ENCODE measurements at places on chromosomes 1 and 21.

GRCh38 chr1:7781923-7782495 is 2.1 kb upstream of the PER3 start:
- no peak for DNase-seq

DNA sequence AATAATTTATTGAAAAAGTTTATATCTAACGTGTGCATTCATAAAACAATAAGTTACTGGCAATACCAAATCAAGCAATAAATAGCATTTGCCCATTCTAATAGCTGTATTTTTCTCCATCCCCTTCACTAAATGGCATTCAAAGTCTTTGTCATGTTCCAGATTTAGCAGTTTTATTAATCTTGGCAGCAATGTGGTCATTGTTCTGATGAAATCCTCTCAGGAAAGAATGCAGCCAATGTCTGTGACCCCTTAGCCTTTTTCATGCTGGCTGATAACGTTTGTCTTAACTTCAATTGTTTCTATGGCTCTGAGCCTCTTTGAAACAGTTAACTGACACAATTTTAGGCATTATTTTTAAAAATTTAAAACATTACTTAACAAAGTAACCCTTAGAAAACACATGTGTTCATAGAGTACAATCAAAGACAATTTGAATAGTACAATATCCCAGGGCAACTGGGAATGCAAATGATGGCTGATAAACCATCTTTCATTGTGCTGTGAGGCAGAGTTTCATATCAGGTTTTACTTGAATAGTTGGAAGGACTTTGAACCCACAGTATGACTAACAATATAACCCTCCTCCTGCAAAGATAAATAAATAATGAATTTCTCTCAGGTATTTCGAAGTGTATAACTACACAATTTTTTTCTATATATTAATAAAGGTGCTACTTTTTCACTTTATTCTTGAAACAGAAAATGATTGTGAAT is 217.5 kb downstream of the LRRIQ3 start:
- peak; percentile 57 for DNase-seq

DNA sequence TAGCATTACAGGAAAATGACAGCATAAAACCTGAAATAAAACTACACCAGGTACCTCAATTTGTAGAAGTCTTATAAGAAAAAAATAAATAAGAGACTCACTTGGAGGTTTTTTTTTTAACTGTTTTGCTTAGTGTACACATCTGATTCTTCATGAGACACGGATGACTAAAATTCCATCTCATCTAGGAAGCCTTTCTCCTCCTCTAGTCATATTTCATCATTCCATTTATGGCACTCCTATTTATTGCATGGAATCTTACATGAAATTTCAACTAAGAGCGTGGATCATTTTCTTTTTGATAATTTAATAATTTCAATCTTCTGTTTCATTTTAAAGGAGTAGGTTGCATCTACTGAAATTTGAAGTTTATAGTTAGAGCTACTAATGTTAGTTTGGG is 1.6 kb upstream of the PTGS2 start:
- no peak for DNase-seq

GRCh38 chr1:7209336-7209735 is 424.1 kb downstream of the CAMTA1 start:
- DNase-seq: no peak

DNA sequence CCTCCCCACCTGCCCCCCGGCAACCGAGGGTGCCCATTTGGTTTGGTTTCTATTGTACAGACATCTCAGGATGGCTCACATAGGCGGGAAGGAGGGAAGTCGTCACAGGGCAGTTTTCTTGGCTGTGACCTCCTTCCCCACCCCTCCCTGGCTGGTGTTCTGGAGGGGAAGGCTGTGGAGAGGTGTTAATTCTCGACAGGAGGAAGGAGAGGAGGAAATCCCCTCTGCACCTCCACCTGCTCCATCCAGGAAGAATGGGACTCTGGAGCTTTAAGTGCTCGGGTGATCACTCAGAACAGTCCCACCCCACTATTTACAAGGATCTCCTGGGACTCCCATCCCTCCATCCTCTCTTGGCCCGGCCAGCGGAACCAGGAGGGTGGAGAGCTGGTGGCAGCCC is 7.6 kb downstream of the MEX3A start:
- peak; percentile 23 for DNase-seq

- DNase-seq: no peak
These were observed 56.2 kb upstream of the EDEM3 start for GRCh38 chr1:184810735-184811343.

GRCh38 chr1:36486439-36487335 is 4.0 kb upstream of the CSF3R start:
- DNase-seq: no peak

GRCh38 chr1:212162635-212163034 is 122.6 kb upstream of the PPP2R5A start:
- DNase-seq: no peak

DNA sequence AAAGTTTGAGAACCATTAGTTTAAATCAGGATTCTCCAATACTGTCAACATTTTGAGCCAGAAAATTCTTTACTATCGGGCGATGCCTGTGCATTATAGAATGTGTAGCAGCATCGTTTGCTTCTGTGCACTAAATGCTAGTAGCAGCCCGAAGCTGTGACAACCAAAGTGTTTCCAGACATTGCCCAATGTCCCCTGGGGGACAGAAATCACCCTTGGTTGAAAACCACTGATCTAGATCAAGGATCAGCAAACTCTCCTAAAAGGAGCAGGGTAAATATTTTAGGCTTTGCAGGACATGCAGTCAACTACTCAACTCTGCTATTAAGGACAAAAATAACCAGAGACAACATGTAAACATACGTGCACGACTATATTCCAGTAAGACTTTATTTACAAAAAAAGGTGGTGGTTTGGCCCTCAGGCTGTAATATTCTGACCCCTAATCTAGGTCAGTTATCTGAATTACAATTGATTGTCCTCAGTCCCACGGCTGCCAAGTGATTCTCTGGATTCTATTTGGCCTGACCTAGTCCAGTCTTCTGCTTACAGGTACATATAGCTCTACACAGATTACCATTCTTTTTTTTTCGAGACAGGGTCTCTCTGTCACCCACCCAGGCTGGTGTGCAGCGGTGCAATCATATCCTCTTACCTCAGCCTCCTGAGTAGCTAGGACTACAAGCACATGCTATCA is 10.6 kb downstream of the FAF1 start:
- DNase-seq: no peak

- DNase-seq: peak; percentile 80
These were observed 199.4 kb upstream of the DAB1 start for GRCh38 chr1:57623039-57623790.

- DNase-seq: no peak
These were observed 75.2 kb downstream of the LMX1A start for GRCh38 chr1:165281207-165281901.

DNA sequence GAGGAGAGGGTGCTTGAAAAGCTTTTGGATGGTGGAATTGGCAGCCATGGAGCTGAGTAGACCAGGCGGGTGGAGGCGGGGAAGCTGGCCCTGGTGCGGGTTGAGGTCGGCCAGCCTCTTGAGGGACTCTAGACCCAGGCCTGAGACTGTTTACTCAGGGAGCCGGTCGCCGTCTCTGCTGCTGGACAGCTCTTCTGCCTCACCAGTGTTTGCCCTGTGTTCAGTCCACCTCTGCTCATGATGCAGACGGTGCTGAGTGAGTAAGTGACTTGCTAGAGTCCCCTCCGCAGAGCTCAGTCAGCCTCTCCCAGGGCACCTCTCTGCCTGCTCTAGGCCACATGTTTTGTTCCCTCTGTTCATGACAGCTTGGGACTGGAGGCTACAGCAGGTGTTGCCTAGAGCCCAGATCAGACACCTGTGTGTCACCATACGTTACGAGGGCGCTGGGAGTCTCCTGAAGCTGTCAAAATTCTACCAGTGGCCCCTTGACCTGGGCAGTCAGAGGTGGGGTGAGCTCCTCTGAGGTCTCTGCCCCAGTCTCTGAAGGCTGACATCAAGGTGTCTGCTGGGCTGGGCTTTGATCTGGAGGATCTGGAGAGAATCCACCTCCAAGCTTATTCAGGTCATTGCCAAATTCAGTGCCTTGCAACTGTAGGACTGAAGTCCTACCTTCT is 73.5 kb upstream of the WNT4 start:
- no peak for DNase-seq

- no peak for DNase-seq
These were observed 58.5 kb downstream of the SLC25A24 start for GRCh38 chr1:108141621-108142020.

DNA sequence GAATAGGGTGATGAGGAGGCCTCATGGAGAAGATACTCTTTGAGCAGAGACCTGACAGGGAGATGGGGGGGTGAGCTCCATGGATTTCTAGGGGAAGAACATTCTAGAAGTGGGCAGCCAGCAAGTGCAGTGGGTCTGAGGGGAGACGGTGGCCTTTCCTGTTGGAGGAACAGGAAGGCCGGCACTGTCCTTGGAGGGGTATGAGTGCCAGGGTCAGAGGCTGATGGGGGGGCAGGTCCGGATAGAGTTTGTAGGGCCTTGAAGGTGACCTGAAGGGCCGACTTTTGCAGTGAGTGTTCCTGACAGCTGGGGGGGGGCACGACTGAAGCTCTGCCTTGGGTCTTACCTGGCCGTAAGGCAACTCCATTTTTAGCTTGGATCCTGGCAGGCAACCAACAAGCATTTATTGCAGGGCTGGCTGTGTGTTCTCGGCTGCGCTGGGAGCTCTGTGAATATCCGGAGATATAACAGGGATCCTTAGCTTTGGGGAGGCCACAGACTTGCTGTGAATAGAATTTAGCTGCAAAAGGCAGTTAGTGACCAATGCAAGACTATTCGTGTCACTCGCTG is 130.6 kb downstream of the MRPS6 start:
- DNase-seq: peak; percentile 20

GRCh38 chr21:44728716-44729115 is 17.3 kb upstream of the TSPEAR start:
- no peak for DNase-seq

DNA sequence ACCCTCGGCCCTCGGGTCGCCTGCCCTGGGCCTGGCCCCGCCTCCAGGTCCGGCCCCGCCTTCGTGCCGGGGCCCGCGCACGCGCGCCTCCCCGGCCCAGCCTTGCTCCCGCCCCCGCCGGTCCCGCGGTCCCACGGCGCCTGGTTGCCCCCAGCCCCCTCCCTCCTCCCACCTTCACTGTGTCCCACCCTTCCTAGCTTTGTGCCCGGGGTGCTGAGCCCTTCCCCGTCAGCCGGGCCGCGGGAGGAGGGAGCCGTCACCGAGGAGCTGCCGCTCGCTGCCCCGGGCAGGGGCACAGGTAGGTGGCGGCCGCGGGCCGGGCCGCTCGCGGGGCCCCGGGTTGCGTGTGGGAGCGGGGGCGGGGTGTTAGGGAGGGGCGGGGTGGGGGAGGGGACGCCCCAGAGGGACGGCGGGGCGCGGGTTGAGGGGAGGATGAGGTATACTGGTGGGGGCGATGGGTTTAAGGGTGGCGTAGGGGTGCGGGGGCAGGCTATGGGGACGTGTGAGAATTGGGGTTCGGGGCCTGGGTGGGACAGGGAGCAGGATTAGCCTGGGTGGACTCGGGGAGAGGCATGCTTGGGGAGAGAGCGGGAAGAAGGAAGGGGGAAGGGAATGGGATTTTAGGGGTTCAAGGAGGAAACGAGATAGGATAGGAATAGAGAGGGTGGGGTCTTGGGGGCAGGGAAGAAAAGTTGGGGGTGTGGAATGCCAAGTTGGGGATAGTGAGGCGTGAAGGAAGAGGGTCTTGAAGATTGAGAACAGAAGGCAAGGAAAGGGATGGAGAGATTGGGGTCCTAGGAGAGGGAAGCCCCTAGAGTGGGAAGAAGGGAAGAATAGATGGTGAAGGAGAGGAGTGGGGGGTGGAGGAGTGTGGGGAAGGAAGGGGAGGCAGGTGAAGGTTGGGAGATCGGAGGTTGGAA is at the start of gene LRRC42:
LRRC42 (plus strand) TSS at position 99 of the 920 bp plus-strand sequence. CDS start 5,650 bp downstream, outside the sequence.
- DNase-seq: no peak

GRCh38 chr21:45508607-45509565 is 33.4 kb downstream of the SLC19A1 start:
- DNase-seq: no peak

DNA sequence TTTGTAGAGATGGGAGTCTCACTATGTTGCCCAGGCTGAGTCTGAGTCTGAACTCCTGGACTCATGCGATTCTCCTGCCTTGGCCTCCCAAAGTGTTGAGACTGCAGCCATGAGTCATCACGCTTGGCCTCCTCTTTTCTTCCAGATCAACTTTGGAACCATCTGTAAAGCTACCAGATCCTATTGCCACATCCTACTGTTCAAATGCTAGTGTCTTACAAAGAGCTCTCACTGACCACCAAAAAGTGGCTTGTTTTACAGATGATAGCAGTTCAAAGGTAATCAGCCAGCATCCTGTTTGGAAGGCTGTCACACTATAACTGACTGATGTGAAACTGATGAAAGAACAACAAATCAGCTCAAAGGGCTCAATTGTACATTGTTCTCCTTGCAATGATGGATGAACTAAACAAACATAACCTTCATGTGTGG is 221.6 kb downstream of the AKT3 start:
- DNase-seq: no peak

DNA sequence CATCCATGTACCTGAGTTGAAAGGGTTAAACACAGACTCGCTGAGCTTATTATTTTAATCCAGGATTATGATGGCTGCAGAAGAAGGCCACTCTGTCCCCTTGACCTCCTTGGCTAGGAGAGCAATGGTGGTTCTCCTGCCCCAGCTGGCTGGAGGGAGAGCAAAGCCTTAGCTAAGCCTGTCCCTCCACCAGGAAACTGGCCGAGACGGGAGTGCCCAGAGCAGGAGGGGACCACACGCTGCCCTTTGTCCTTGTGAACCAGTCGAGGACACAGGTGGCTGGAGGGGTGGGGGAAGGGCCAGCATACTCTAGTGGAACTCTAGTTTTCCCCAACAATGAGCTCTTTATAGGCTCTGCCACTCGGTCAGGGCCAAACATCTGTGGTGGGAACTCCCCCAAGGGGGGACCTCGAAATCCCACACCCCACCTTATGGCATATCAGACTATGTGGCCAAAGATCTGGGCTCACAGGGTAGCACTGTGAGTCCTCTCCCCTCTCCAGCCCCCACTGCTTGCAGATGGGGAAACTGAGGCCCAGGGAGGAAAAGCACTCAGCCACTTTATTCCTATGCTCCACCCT is 12.9 kb downstream of the KIAA1614 start:
- DNase-seq: peak; percentile 75

DNA sequence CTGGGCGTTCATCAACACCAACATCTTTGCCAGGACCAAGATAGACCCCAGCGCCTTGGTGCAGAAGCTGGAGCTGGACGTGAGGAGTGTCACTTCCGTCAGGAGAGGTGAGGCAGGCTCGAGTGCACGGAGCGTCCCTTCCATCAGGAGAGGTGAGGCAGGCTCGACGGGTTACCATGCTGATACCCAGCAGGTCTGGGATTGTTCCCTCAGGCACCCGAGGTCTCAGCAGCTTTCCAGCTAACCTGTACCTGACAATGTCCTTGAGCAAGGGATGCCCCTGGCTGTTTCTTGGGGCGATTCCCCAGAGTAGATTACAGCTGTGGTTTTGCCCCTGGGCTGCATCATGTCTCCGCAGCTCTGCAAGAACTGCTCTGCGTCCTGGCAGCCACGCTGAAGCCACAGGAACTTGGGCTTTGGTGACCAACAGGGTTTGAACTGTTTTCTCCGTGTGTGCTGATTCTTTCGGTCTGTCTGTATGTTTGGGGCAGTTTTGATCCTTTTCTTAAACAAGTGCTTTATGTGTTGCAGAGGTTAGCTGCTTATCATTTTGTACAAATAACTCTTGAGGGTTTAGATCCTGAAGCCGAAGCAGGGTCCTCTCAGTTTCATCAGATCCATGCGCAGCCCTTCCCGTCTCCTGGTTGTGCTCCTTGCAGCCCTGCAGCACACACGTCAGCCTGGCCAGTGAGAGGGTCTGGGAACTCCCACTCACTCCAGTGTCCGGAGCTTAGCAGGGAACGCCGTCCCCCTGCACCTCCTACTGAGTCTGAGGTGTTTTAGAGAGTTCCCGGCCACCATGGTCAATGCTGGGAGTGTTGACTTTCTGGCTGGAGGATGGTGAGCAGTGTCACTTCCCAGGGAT is 4.1 kb downstream of the SLX9 start:
- DNase-seq: no peak
